ENCODE measurements at places on chromosomes 6 and 20.

DNA sequence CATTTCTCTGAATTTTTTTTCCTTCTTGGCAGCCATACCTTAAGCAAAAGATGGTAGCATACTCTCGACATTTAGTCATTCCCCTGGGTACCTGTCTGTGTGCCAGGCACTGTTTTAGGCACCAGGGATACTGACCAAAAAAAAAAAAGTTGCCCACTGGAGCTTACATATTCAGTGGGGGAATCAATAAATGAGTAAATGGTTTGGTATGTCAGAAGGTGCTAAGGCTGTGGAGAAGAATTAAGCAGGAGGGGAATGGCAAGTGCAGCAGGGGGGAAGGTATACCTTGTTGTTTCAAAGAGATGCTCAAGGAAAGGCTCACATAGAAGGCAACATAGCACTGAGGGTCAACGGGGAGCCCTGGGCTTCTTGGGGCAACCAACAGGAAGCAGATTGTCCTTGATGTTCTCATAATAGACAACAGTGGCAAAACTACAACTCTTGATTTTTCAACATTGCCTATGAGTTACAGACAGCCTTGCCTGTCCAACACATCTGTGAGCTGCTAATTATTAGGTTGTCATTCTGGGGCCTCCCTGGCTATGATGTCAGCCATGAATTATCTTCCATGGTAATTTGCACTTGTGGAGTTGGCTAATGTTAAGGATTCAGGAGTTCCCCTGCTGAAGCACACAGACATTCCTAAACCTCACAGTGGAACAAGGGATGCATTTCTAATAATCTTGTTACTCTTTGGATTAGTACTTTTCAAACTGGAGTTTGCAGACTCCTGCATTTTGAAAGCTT, 19.6 kb downstream of the NT5E start:
- no peak for DNase-seq

DNA sequence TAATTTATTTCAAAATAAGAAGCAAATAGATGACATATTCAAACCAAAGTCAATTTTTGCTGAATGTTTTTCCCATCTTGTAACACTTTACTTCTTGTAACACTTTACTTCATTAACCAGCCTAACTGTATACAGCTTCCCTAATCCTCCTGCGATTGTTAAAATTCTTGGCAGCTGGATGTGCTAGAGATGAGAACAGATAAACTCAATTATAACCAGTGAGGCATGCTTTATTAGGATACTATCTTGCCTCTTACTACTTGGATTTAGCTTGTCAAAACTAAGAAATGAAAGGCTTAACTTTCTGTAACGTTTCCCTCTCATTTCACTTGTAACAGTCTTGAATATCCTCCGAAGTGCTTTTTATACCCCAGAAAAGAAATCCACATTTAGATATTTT, 94.1 kb upstream of the BMP5 start:
- DNase-seq, result no peak

DNA sequence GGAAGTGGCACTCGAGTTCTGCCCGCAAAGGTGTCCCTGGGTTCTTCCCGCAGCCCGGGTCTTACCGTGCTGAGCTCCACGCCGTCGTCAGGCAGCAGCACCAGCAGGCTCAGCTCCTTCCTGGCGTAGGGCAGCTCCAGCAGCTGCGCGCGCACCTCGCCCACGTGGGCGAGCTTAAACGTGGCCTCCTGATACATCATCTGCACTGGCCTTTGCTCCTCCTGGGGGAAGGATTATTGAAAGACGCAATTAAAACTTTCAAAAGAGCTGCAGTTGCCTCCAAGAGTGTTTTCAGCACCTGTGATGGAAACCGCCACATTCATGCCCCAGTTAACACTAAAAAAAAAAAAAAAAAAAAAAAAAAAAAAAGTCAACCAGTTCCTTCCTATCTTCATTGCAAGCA, 11.3 kb downstream of the SERPINB9 start:
- peak; percentile 38 for DNase-seq

- no peak for DNase-seq
Measured at GRCh38 chr6:158376631-158377081, 64.4 kb downstream of the TULP4 start.

DNA sequence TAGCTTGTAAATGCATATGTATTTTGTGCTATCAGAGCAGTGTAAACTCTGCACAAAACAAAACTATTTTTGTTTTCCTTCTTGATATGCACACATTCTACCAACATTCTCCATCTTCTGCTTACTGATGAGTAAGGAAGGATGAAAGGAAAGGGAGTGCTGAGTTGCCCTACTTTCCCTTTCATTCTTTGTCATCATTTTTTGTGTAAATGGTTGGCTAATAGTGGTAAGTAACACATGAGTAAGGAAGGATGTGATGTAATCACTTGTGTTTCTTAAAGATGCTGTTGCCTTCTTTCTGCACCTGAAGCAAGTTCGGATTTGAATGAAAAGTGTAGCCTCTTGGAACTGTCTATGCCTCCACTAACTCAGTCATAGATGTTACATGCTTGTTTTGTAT, 4.6 kb upstream of the REV3L start:
- DNase-seq, result no peak

DNA sequence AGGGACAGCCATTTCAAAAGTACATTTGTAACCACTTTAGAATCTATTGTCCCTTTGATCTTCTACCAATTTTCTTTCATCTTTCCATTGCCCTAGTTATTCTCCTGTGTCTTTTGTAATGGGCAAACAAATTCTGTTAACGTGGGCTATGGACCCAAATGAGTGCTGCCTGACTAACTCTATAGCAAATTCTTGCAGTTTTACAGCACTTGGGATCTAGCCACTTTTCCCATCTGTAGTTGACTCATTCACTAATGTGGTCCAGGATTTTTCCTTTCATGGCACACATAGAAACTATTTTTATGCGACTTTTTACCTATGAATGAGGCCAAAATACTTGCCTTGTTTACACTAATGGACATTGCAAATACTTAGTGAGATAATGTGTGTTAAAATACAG, 52.0 kb downstream of the GRIK2 start:
- DNase-seq, result no peak

DNA sequence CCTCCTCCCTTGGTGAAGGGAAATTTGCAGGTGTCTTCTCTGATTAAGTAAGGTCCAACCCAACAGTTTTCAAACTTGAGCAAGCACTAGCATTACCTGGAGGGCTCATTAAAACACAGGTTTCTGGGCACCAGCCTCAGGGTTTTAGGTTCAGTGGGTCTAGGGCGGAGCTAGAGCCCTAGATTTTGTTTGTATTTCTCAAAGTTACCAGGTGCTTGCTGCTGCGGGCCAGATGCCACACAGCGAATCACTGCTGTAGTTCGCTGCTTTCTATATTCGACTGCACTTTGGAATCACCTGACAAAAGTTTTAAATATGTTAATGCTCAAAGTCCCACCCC, 869 bp downstream of the COL21A1 start:
- no peak for DNase-seq

- DNase-seq, result no peak
Measured at GRCh38 chr6:121731381-121731780, 295.9 kb downstream of the GJA1 start.

DNA sequence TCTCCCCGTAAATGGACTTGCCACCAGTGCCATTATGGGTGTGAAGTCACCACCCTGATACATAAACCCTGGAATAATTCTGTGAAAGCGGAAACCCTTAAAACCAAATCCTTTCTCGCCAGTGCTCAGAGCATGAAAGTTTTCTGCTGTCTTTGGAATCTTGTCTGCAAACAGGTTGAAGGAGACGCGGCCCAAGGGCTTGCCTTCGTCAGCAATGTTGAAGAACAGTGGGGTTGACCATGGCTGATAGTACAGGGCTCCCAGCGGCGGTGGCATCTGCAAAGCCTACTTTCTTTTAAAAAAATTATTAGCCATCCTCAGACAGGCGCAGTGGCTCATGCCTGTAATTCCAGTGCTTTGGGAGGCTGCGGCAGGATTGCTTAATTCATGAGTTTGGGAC, 22.1 kb downstream of the ABHD12 start:
- no peak for DNase-seq

GRCh38 chr20:19969507-19970255, 47.5 kb upstream of the NAA20 start:
- no peak for DNase-seq
